ENCODE measurements at places on chromosomes 6 and 20. TPM values are rescaled to one million over a fixed set of nuclear protein-coding genes. Genes with fewer than 3 reads are reported as not detected.

The LZTS3 gene
- total RNA-seq, result 2.6 TPM

The OR14J1 gene
- total RNA-seq, result under 0.01 TPM

The MYBL2 gene
- 12.1 TPM for total RNA-seq

The ME1 gene
- 23.5 TPM for total RNA-seq

The TMEM151B gene
- total RNA-seq, result not detected

The FERMT1 gene
- total RNA-seq, result 17.3 TPM

The PGC gene
- total RNA-seq, result not detected

The MEI4 gene
- total RNA-seq, result not detected

The SIM1 gene
- total RNA-seq, result 2.9 TPM

The CSNK2B gene
- 189 TPM for total RNA-seq

The LY6G6C gene
- not detected for total RNA-seq

The OLIG3 gene
- not detected for total RNA-seq

The F13A1 gene
- total RNA-seq, result not detected

The SLC12A5 gene
- not detected for total RNA-seq

The PRDM1 gene
- total RNA-seq, result 1.1 TPM

The LSM14B gene
- 34.8 TPM for total RNA-seq

The BFSP1 gene
- total RNA-seq, result 0.73 TPM

The TAF11 gene
- total RNA-seq, result 14.0 TPM

The HRH3 gene
- not detected for total RNA-seq

The SPAG4 gene
- 6.5 TPM for total RNA-seq

The CNBD2 gene
- total RNA-seq, result 1.8 TPM

The CD24 gene
- total RNA-seq, result not detected

The C6orf163 gene
- 2.9 TPM for total RNA-seq

The KIAA1755 gene
- total RNA-seq, result 0.37 TPM

The PRDM13 gene
- not detected for total RNA-seq

The PAQR8 gene
- total RNA-seq, result 4.1 TPM

The NINL gene
- total RNA-seq, result 4.8 TPM

The B3GAT2 gene
- under 0.01 TPM for total RNA-seq

The TP53INP2 gene
- 1.6 TPM for total RNA-seq

The MRPS18A gene
- total RNA-seq, result 35.6 TPM

The RSPH4A gene
- total RNA-seq, result under 0.01 TPM

The PCIF1 gene
- 10.7 TPM for total RNA-seq

The OR12D3 gene
- not detected for total RNA-seq

The PLN gene
- total RNA-seq, result not detected

The SNAI1 gene
- under 0.01 TPM for total RNA-seq

The DDX39B gene
- 448 TPM for total RNA-seq

The FOXQ1 gene
- 1.1 TPM for total RNA-seq

The ZBP1 gene
- not detected for total RNA-seq

The TPD52L1 gene
- total RNA-seq, result 0.59 TPM

The MYLK2 gene
- 0.37 TPM for total RNA-seq

The STMND1 gene
- not detected for total RNA-seq

The TBCC gene
- total RNA-seq, result 26.6 TPM

The TBX18 gene
- 30.9 TPM for total RNA-seq

The ZBTB12 gene
- total RNA-seq, result 1.8 TPM

The CCN2 gene
- total RNA-seq, result 10.8 TPM

The CEP57L1 gene
- 41.8 TPM for total RNA-seq

The FAM217A gene
- total RNA-seq, result not detected

The GGTLC1 gene
- not detected for total RNA-seq

The MAS1L gene
- not detected for total RNA-seq

The ELOVL4 gene
- total RNA-seq, result 8.4 TPM

The PBOV1 gene
- total RNA-seq, result not detected
